ENCODE measurements at places on chromosomes 5 and 9.

GRCh38 chr5:32909207-32909606 is 198.1 kb downstream of the NPR3 start:
- no peak for DNase-seq

DNA sequence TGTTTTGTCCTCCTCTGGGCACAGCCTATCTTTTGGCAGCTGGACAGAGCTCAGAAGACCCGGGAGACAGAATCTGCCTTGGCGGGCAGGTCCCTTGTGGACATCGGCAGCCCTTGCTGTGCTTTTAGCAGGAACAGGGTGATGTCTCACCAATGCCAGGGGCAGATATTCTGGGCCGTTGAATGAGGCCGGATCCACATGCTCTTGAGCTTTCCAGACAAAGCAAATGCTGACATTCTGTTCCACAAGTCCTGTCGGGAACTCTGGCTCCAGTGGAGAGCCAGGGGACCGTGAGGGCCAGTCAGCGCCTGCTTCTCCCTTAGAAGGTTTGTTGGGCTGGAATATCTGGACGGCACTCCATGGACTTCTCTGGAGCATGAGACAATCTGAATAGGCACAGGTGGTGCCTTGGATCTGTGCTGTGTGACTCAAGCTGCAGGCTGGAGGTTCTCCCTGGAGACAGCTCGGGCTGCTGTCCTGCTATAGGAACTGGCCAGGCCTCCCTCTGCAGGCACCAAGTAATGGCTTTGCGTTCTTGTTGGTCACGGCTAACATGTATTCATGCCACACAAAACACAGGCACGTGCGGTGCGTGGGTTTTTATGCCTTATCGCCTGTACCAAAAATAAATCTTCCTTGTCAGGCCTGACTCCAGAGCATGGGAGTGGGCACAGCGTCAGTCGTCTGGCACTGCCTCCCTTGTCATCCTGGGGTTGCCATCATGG is 80.3 kb downstream of the GADD45G start:
- DNase-seq: no peak

DNA sequence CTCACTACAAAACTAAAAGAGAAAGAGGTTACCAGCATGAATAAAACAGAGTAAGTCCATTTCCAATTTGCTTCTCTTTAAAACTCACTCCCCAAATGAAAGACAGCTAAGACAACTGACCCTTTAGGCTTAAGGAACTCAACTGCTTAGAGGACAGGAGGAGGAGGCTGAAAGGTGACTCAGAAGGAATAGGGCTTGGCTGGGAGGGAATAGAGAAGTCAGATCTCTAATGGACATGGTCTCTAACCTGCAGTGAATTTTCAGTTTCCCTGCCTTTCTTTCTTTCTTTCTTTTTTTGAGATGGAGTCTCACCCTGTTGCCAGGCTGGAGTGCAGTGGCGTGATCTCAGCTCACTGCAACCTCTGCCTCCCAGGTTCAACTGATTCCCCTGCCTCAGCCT is 261.8 kb upstream of the CLINT1 start:
- no peak for DNase-seq

DNA sequence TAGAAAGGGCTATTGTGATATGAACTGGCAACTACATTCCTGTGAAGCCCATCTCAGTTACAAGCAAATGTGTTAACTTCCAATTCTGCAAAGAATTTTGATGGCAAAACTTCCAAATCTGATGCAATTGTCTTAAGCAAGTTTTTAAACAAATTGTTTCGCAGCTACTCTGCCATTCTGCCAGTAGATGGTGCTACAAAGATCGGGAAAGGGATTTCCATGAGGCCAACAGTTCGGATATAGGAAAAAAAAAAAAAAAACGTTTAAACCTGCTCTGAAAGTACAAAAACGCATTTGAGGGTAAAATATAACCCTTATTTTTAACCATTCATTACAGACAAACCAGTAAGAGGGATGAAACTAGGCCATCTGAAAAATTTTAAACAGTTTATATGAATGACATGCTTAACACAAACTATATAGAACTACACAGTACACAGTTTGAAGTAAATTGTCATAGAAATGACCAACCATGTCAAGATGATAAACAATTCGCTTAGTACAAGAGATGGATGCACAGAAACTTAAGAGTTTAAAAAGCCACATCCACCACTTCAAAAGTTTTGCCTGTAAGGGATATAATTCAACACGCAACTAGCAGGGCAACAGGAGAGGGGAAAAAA is 2.2 kb downstream of the HNRNPA0 start:
- peak; percentile 35 for DNase-seq

GRCh38 chr9:129435291-129435690 is 185.6 kb downstream of the C9orf50 start:
- no peak for DNase-seq

- no peak for DNase-seq
Observed at GRCh38 chr9:72807765-72808445, 144.9 kb downstream of the ALDH1A1 start.

GRCh38 chr5:120683580-120683979 is 219.5 kb downstream of the PRR16 start:
- DNase-seq: no peak

DNA sequence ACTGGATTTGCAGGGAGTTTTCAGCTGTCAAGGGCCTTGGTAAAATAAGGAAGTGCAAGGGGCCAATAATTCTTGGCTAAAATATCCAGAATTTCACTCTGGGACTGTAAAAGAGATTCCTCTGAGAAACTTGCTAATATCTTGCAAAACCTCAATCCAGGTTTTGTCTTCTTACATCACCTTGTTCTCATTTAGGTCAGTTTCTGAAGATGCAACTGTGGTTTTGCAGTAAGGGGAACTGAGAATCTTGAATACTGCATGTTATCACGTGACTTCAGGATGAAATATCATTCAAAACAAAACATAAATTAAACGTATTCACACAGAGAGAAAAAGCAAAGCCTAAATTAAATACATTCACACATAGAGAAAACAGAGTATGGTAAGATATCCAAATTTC is 35.0 kb upstream of the RIC1 start:
- no peak for DNase-seq

GRCh38 chr9:101527066-101527465 is 6.6 kb upstream of the RNF20 start:
- no peak for DNase-seq

- DNase-seq: no peak
Observed at GRCh38 chr5:634191-634590, 22.1 kb downstream of the CEP72 start.

DNA sequence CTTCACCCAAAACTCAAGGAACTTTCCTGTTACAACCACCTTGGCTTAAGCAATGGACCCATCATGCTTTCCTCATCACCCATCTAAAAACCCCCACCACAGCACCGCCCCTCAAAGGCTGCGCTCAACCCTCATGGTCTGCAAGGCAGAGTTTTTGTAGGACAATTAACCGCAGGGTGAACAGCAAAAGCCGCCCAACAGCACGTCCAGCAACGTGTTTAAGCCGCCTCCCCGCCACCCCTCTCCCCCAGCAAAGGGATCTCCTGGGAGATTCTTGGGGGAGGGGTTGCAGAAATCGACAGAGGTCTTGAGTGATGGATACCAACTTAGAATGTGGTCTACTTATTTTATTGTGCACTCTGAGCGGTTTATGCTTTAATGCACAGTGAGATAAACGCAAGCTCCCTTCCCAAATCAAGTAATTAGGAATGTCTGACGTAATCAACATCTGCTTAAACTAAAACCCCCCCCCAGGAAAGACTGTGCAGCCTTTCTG is 1.9 kb downstream of the ROR2 start:
- DNase-seq: no peak

DNA sequence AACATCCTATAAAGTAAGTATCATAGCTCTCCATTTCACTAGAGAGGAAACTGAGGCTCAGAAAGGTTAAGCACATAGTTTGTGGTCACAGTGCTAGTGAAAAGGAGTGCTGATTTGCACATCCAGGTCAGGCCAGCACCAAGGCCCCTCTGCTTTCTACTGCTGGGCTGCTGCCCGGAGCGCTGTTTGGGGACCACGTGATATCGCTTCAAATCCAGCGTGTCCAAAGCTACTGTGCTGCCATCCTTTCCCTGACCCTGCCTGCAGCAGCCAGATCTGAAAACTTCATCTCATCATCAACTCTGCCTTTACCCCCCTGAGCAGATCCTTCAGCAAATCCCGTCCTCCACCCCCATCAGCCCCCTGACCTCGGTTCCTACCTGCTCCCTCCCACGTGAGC is 40.7 kb upstream of the AKNA start:
- DNase-seq: no peak

DNA sequence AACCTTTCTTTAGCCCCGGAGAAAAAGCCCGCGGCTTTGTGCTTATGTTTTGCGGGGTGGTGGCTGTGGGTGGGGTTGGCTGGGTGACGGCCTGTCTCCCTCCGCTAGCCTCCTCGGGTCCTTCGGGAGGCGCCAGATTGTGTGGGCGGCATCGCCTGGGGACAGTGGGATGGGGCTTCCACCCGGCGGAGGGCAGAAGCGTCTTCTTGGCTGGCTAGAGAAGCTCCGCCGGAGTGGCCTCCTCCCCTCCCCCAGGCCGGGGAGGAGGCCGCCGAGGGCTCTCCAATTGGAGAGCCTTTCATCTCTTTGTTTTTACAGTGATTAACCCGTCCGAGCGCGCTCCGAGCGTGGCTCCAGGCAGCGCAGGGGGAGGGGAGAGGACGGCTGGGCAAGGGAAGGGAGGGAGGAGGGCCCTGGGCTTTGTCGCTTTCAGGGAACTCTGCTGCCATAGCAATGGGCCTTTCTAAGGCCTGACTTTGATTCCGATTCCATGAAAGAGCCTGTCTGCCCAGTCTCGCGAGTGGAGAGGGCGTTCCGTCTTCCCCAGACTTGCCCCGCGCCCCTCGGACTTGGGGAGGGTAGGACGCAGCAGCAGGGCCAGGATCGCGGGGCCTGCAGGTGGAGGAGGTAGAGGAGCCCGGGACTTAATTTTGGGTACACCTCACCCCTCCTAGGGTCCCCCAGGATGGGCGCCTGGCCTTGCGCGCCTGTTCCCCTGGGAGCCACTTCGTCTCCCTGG is 36.7 kb upstream of the TIFAB start:
- no peak for DNase-seq

DNA sequence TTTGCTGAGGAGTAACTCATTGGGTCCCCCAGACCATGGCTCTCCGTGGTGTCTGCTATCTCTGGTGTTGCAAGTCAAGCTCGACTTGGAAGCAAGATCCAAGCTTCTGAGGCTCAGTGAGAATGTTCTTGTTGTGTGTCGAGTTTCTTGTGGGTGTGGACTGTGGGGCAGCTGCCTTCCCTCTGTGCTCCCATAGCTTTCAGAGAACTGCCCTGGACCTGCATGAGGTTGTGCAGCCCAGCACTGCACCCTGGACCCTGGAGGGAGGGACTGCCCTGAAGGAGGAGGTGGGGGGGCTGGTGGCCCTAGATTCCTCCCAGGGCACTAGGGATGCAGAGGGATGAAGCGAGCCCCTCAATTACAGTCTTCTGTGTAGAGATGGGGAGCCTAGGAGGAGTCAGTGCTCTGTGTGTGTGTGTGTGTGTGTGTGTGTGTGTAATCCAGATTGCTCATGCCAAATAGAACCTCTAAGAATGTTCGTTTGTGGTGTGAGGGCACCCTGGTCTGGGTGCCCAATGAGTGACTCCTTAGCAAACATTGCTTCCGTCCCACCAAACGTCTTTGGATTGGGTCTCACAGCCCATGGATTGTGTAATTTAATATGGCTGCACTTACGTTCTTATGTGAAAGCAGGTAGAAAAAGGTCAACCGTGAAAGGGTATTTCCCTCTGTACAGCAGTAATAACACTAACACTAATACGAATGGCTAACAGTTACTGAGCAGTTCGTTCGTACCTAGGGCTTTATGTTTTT is 143.3 kb upstream of the LMX1B start:
- peak; percentile 11 for DNase-seq

DNA sequence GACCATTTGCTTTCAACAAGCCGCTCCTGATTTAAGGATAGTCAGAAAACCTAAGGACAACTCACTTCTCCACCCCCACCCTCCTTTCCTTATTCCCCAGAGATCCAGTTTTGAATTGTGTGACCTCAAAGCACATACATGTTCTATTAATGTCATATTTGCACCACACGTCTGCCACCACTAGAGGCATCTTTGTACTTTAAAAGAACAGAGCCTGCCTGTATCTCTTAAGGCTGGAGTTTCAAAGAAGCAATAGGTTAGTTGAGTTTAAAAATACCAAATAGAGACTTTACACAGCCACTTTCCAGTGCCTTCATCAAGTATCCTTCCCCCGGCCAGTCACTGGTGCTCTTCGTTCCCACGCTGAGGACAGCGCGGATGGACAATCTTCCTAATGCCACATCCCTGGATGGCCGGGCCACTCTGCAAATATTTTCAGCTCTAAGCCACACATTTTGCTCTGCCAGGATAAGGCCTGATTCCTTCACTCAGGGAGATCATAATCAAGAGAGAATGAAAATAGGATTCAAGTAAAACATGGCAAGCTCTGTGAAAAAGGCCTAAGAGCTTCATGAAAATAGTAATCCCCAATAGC is 146.3 kb downstream of the SNCAIP start:
- DNase-seq: no peak

DNA sequence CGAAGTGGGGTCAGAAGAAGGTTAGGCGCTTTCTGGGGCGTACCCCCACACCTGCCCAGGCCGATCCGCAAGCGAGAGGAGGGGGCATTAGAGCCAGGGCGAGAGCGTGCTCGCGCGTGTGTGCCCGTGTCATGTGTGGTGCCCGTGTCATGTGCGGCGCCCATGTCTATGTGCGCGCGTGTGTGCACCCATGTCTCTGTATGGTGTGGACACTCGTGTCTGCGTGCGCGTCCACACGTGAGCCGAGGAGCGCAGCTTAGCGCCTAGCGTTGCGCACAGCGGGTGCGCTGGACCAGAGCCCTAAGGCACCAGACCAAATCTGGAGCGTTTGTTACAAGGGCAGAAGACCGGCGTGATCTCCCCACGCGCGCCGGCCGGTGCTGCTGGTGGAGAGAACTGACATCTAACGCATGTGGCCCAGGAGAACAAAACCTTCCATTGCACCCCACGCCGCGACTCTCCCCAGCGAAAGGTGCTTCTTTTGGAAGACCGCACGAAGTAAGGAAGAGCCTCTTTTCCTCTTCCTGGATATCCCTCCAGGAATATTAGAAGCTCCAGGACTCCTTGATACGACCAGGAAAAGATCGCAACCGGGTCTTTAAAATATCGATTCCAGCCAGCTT is 644 bp downstream of the NIM1K start:
- peak; percentile 31 for DNase-seq

DNA sequence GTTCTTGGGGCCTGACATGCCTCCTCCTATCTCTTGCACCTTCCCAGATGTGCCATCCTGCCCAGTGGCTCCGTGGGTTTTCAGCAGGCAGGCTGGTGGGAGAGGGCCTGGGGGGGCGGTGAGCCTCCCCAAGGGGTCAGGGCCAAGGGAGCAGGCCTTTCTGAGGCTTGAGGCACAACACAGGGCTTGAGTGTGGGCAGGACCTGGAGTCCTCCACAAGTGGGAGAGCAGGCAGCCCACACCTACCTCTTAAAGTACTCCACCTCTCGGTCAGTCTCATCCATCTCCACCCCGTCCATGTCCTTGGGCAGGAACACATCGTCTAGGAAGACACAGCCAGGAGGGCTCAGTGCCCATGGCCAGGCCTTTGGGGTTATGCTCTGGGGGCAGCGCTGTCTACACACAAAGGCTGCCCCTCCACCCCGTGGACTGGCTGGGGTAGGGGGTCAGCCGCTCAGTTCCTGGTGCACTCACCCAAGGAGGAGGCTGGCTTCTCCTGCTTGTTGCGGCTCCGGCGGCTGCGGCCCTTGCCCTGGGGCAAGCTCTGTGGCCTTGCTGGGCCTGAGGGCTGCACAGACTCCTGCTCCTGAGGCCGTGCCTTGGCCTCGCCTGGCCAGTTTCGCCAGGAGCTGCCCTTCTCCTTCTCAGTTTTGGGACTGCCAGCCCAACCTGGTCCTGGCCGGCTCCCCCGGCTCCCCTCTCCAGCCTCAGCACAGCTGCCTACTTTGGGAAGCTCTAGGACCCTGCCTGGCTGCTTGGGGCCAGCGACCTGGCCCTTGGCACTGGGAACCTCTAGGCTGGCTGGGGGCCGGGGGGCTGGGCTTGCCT is 7.2 kb upstream of the DDX41 start:
- no peak for DNase-seq
